ENCODE measurements at places on chromosomes 7 and 10.

GRCh38 chr10:132519382-132520176 is 18.0 kb upstream of the INPP5A start:
- no peak for DNase-seq
- no peaks in the 10 kb centered on the region for H3K27me3 ChIP-seq
- no peak overlapping the region for H3K4me3 ChIP-seq
- H3K27ac ChIP-seq: peak overlapping the region; percentile 55
- no peaks in the 10 kb centered on the region for H3K36me3 ChIP-seq

- H3K4me3 ChIP-seq: no peak overlapping the region
- H3K36me3 ChIP-seq: no peaks in the 10 kb centered on the region
- H3K27ac ChIP-seq: no peak overlapping the region
- no peaks in the 10 kb centered on the region for H3K27me3 ChIP-seq
- no peak for DNase-seq
- no peaks in the 10 kb centered on the region for H3K4me1 ChIP-seq
Observed at GRCh38 chr7:151099486-151100211, 13.4 kb downstream of the AGAP3 start.

DNA sequence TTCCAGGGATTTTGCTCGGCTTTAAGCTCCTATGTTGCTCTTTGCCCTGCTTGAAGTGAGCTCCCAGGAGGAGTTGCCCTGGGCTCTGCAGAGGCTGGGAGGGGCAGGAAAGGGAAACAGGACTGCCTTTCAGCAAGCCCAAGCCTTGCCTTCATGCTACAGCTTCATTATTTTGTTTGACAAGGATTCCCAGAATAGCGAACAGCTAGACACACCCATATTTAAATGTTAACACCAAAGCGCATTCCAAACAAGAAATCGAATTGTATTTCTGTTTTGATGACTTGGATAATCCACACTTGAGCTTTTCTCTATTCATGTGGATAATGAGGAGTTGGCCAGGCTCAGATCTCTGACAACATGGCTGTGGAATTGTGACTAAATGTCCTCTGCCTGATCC is 6.3 kb downstream of the KIAA1217 start:
- H3K36me3 ChIP-seq: peaks cover 4% of the 10 kb centered on the region
- DNase-seq: no peak
- peaks cover 36% of the 10 kb centered on the region for H3K4me1 ChIP-seq
- H3K4me3 ChIP-seq: no peak overlapping the region

DNA sequence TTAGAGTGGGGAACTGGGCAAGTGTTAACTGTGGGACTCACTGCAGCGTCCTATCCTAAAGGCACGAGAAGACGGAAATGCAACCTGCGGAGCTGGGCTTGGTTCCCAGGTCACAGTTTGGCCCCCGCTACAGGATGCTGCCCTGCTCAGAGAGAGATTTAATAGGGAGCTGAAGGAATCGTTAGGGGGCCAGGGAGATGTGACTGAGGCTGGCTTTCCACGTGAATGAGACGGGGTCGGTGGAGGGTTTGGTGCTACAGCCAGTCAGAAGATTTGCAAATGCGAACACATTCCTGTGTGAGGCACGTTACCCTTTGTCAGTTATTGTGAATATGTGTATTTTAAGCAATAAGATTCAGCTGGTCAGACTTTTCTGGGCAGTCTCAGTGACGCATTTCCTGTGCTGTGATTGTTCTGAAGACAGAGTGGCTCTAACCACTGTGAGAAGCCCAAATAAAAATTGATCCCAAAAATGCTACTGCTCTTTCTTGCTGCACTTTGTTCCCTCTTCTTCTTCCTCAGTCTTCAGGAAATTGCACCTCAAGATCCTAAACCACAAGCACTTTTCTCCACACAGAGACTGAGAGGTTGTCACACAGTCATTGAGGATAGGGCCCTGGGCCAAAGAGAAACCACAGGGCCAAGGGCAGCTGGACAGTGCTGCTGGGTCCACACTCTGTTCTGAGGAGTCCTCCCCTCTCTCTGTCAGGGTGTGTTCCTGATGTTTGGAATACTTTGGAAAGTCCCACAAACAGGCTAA is 21.2 kb downstream of the CYP17A1 start:
- H3K27ac ChIP-seq: no peak overlapping the region
- H3K4me1 ChIP-seq: peaks cover 21% of the 10 kb centered on the region
- no peak overlapping the region for H3K4me3 ChIP-seq
- no peak for DNase-seq
- no peaks in the 10 kb centered on the region for H3K27me3 ChIP-seq
- peaks cover 1% of the 10 kb centered on the region for H3K36me3 ChIP-seq

DNA sequence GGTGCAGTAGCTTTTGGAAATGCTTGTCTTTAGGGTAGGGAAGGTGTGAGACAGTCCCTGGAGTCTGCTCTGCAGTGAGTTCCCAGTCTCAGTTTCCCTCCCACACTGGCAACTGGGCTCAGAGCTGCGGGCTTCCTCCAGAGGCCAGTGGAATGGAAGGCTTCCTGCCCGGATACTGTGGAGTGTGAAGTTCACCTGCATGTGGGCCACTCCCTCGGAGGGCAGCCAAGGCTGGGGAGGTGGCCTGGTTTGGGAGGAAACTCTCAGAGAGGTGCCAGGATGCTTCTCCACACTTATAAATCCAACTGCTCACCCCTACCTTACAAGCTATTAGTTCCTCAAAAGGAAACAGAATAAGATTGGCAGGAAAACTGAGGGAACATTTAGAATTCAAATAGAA is 18.1 kb upstream of the UBE2H start:
- H3K36me3 ChIP-seq: no peaks in the 10 kb centered on the region
- no peak overlapping the region for H3K4me3 ChIP-seq
- no peaks in the 10 kb centered on the region for H3K27me3 ChIP-seq
- no peak for DNase-seq

DNA sequence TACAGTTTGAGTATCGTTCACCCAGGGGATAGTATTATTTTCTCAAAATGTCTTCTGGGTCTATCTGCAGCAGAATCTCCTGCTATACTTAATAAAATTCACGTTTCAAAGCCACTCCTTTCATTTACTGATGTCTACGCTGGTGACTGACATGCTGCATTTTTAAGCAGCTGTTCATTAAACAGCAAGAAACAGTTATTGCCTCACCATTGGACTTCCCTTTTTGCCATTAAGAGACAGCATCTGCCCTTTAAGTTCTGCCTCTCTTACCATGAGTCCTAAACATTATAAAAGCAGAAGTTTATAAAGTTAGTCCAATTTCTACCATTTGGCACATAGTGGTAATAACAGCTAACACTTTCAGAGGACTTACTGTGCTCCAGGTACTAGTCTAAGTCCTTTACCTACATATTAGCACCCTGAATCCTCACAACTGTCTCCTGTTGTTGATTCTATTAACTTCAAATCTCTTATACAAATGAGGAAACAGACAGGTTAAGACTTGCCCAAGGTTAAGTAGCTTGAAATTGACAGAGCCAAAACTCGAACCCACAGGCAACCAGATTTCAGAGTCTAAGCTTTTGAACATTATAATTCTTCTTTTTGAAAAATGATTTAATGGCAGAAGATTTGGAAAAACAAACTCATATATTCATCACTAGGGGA is 169.5 kb downstream of the SNX13 start:
- H3K27me3 ChIP-seq: no peaks in the 10 kb centered on the region
- no peak for DNase-seq
- H3K4me3 ChIP-seq: no peak overlapping the region
- H3K27ac ChIP-seq: no peak overlapping the region
- H3K36me3 ChIP-seq: no peaks in the 10 kb centered on the region
- H3K4me1 ChIP-seq: peaks cover 8% of the 10 kb centered on the region

DNA sequence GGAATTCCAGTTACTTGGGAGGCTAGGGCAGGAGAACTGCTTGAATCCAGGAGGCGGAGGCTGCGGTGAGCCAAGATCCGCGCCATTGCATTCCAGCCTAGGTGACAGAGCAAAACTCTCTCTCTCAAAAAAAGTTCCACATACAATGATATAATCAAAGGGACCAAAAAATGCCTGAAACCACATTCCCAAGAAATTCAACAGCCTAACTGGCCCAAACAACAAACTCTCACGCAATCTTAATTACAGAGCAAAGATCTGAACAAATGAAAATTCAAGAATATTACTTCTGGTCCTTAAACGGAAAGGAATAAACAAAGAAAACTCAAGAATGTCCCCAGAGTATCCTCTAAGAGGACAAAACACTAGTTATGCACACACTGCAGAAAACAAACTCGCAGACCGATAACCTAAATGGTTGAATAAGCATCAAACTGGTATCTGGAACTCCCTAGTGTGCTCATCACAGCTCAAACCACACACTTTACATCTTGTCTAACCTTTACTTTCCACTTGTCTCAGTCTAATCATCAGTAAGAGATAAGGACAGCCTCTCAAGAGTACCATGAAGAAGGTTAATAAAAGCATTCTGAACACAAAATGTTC is 3.7 kb downstream of the OGA start:
- peak overlapping the region; percentile 42 for H3K27ac ChIP-seq
- DNase-seq: no peak
- H3K4me3 ChIP-seq: no peak overlapping the region
- peaks cover 6% of the 10 kb centered on the region for H3K4me1 ChIP-seq
- no peaks in the 10 kb centered on the region for H3K27me3 ChIP-seq

- no peak for DNase-seq
- no peaks in the 10 kb centered on the region for H3K36me3 ChIP-seq
- no peak overlapping the region for H3K27ac ChIP-seq
- no peaks in the 10 kb centered on the region for H3K27me3 ChIP-seq
- no peaks in the 10 kb centered on the region for H3K4me1 ChIP-seq
- H3K4me3 ChIP-seq: no peak overlapping the region
Observed at GRCh38 chr10:65787571-65787970, 1138.3 kb upstream of the LRRTM3 start.

- H3K36me3 ChIP-seq: no peaks in the 10 kb centered on the region
- no peak for DNase-seq
- peak overlapping the region; percentile 67 for H3K27ac ChIP-seq
- no peak overlapping the region for H3K4me3 ChIP-seq
Observed at GRCh38 chr7:100568896-100569844, 4.5 kb downstream of the SAP25 start.

DNA sequence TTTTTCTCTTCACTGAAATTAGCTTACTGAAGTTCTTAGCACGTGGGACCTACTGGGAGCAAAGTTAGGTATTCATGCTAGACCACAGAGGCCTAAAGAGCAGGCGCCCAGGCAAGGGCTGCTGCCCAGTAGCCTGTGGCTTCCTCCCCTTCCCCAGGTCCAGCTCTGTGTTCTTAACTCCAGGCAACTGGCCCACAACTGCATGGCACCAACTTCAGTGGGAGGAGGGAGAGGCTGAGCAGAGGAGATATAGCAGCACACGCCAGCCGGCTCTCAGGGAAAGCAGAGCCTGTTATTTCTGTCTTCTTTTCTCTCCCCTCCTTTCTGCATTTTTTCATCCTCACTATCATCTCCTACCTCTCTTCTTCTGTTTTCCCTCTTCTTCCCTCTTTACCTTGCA is 67.4 kb downstream of the PCGF5 start:
- no peak overlapping the region for H3K4me3 ChIP-seq
- DNase-seq: no peak
- no peak overlapping the region for H3K27ac ChIP-seq
- H3K4me1 ChIP-seq: no peaks in the 10 kb centered on the region

DNA sequence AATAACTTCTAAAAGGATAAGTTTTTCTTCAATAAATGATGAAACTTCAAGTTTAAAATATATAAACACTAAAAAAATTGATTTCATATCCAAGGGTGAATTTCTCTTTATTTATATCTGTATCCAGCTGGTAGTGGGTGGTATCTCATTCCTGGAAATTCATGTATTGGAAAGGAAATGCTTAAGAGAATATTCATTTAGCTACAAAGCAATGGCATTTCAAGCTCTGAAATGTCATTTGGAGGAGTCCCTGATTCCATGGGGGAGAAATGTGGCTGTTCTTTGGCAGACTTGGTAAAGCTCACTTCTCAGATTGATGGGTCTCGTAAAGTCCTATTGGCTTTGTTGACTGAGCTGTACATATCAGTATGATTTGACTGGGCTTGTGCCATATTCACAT is 156.3 kb upstream of the TEX47 start:
- DNase-seq: no peak
- no peak overlapping the region for H3K27ac ChIP-seq
- H3K4me3 ChIP-seq: no peak overlapping the region

GRCh38 chr7:151773797-151774196 is 103.1 kb downstream of the PRKAG2 start:
- H3K4me1 ChIP-seq: no peaks in the 10 kb centered on the region
- no peak overlapping the region for H3K4me3 ChIP-seq
- no peak overlapping the region for H3K27ac ChIP-seq
- no peaks in the 10 kb centered on the region for H3K36me3 ChIP-seq
- H3K27me3 ChIP-seq: no peaks in the 10 kb centered on the region
- no peak for DNase-seq

DNA sequence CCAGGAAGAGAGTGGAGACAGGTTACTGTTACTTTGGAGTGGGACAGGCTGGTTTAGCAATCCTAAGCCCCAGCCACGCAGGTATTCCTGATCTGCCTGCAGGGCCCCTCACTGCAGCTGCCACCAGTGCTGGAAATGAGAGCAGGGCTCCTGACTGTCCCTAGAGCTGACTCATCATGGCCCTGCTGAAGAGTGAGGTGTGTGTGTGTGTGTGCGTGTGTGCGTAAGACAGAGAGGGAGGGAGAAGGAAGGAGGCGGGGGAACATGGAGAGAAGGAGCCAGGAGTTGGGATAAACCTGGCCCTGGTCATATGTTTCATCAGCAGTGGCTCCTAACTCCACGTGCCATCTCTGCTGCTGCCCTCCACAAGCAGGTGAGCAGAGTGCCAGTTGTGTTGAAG is 3.6 kb downstream of the FOXI2 start:
- H3K4me3 ChIP-seq: no peak overlapping the region
- no peak overlapping the region for H3K27ac ChIP-seq
- H3K36me3 ChIP-seq: no peaks in the 10 kb centered on the region
- no peaks in the 10 kb centered on the region for H3K4me1 ChIP-seq

Measured in Caco-2 (cell line).